Stimulated activated CD8-positive, alpha-beta memory T cell treated with anti-CD3 and anti-CD28 coated beads, Interleukin-4, amount 100 ng/mL, for 1 hour (primary cell): ENCODE measurements at places on chromosomes 11 and 22.

DNA sequence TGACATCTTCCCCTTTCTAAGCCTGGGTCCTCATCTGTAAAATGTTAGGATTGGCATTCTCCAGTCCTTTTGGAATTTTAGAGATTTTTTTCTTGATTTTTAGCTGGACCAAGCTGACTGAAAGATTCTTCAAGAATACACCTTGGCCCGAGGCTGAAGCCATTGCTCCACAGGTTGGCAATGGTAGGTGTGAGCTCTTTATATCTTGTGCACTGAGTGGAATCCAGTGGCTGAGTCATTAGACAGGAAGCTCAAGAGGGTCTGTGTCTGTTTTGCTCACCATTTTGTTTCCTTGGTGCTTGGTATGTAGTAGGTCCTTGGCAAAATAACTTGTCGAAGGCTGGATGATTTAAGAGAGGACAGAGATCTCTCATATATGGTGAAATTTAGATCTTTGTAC lies 6.2 kb downstream of the EIF3L start:
- no peak for DNase-seq

DNA sequence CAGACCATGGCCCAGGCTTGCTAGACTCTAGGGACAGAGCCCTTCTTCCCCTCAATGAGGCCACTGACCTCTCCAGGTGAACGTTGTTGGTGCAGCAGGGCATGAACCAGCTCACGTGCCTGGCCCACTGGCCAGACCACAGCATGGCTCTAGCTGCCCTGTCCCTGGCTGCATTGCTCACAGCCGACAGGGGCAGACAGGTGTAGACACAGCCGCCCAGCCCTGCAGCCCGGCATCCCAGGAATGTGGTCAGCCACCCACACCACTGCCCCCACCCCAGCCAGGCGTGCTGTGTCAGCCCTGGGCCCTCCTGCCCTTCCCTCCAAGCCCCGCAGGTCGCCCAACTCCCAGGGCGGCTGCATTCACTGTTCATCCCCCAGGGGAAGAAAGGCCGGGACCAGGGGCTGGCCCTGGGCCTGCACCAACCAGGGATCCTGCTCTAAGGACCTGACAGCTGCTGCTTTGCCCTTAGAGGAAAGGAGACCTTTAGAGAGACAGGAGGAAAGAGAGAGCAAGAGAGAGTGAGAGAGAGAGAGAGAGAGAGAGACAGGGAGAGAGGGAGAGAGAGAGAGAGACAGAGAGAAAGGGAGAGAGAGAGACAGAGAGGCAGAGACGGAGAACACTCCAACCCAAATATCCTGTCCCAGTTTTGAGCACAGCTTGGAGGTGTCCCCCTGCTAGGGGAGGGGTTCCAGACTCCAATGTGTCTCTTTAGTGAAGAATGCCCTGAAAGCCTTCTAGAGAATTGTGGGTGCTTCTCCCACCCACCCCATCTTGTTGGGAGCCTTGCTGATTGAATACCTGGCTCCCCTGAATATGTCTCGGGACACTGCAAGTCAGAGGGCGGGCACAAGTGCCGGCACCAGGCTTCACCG lies 44.2 kb upstream of the LINC01488 start:
- no peak for DNase-seq

DNA sequence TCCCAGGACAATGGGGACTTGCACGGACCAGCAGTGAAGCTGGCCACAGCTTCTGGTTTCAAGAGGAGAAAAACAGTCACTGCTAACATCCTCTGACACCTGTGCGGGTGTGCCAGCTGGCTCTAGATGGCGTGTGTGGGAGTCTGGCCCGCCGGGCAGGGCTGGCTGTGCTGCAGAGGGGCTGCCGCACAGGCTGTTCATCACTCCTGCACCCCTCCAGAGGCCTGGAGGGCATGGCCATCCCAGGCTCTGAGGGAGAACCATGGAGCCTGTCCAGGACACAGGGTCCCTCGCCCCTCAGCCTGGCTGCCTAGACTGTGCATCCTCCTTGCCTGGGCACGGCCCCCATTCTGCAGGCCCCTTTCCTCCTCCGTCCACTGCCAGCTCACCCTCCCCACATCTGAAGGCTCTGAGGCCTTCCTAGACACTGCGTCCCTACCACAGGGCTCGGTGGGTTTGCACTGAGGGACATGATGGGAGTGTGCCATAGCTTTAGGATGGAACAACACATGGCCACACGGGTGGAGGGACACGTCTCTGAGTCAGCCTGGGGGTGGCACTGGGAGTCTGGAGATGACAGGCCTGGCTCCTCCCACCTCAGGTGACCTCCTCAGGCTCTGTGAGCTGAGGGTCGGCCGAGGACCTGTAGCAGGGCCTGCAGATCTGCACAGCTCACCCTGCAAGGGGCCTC lies 42.1 kb upstream of the GNB1L start:
- no peak for DNase-seq

GRCh38 chr11:1508491-1508891 lies 21.9 kb upstream of the MOB2 start:
- no peak for DNase-seq
